ENCODE measurements at places on chromosomes 1 and 21.

DNA sequence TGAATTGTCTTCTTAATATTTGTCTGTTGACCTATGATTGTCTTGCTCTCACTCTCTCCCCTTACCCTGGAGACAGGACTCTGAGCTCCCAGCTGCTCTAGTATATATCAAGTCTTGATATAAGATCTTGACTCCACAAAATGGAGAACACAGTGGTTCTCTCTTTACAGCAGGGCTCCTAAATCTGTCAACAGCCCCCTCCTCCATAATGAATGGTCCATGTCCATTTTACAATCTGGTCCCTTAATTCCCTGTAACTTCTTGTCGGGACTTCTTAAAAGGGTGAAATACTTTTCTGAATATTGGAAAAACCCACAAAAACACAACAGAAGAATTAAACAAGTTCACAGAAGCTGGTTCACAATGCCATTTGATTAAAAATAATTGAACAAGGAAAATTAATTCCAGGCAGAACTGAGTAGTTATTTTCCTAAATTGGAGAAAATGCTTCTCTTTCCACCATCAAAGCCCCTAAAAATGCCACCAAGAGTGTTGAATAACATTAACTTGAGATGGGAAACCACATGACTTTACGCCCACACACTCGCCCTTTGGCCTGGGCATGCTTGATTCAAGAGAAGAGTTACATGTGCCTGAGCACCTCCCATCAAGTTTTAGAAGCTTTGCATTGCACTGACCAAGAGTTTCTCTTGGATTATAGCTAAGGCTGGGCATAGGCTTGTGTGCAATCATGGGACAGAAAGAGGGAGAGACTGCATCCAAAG, 109.8 kb downstream of the TOMM20 start:
- DNase-seq, result no peak

- no peak for DNase-seq
Measured at GRCh38 chr1:62588000-62588399, 9.3 kb upstream of the ANGPTL3 start.

- DNase-seq, result no peak
Measured at GRCh38 chr1:246270236-246270635, 236.8 kb downstream of the SMYD3 start.

- DNase-seq, result no peak
Measured at GRCh38 chr1:10824821-10825540, 28.5 kb upstream of the CASZ1 start.

DNA sequence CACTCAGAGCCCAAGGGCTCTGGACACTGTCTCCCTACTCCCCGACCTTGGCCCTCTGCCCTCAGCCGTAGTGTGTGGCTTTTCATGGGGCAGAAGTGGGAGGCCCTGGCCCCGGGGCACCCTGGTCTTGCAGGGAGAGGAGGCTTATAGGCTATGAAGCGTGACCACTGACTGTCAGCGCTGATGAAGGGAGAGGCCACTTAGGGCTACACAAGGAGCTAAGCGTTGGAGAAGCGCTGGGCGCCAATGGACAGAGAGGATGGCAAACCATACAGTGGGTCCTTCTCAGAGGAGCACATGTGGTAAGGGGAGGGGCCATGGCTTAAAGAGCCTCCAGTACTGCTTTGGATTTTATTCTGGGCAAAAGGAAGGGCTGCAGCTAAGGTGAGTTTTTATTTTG, 7.9 kb downstream of the CRABP2 start:
- DNase-seq, result no peak

DNA sequence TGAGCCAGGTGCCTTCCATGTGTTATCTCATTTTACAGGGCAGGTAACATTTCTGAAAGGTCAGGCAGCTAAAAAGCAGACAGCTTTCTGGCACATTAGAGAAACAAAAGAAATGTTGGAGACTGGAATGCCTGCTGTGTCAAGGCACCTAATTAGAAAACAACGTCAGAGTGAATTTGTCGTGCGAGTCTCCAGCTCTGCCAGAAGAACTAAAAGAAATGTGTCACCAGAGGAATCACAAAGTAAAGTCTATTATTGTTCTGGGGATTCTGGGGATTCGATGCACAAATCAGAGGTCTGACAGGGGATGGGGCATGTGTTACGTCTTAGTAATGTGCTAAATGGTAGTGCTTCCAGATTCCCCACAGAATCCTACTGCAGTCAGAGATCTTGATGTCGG, 89.3 kb downstream of the EDEM3 start:
- DNase-seq, result no peak

GRCh38 chr1:100462326-100463025, 75.5 kb upstream of the GPR88 start:
- DNase-seq, result no peak

- no peak for DNase-seq
Measured at GRCh38 chr1:1119272-1119890, 3.5 kb upstream of the C1orf159 start.

DNA sequence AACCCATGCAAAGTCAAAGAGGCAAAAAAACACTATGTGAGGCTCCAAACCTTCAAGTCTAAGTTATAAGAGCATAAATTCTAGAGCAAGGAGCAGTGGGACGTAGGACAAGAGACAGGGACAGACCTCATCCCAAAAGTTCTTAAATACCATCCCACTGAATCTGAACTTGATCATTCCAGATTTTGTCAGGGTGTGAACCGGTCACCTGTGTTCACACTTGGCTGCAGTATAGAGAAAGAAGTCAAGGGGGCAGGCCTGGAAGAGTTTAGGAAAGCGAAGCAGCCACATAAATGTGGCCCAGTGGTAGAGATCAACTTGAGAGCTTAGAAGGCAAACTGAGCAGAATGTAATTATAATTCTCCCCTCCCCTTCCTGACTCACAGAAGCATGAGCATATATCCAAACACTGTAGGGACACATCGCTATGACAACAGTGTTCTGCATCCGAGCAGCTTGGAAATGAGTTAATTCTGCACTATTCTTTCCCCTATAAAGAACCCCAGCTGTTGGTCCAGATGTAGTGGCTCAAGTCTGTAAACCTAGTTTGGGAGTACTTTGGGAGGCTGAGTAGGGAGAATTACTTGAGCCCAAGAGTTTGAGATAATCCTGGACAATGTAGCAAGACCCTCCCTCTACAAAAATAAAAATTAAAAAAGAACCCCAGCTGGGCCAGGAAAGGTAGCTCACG, 2.7 kb downstream of the AKR7A2 start:
- DNase-seq, result no peak

DNA sequence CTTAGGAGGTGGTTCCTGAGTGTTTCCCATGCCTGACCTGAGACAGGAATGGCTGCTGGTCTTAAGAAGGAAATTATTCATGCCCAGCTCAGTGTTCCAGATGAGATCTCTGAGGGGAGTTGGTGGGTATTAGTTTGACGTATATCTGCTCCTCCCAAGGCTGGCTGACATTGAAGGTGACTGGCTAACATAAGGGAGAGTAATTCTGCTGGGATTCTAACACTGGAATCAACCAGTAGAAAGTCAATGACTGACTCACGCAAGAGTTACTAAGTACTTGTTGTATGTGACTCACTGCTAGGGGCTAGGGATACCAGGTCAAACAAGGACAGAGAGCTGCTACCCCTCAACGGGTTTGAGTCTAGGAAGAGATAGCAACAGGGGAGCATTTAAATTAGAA, 177.3 kb downstream of the CACNA1E start:
- no peak for DNase-seq

GRCh38 chr1:213675043-213675442, 312.7 kb upstream of the PROX1 start:
- no peak for DNase-seq
